Neural crest cell (in vitro differentiated cells): ENCODE measurements at places on chromosomes 5 and 9. TPM values are rescaled to one million over a fixed set of nuclear protein-coding genes. Genes with fewer than 3 reads are reported as not detected.

PLK2 gene
- total RNA-seq = 15.0 and 25.0 TPM in 2 replicates

ADAMTS6 gene
- 7.1 and 8.2 TPM in 2 replicates for total RNA-seq

SPATA6L gene
- total RNA-seq = 0.44 and 1.3 TPM in 2 replicates

CDH6 gene
- total RNA-seq = 233 and 247 TPM in 2 replicates

KIF4B gene
- not detected in 2 replicates for total RNA-seq

GRCh38 chr5:140340605-140341121 lies 5.7 kb downstream of the HBEGF start:
- no peak for DNase-seq

- DNase-seq = no peak
Measured at GRCh38 chr9:94210616-94211603, 48.2 kb upstream of the ZNF169 start.

DNA sequence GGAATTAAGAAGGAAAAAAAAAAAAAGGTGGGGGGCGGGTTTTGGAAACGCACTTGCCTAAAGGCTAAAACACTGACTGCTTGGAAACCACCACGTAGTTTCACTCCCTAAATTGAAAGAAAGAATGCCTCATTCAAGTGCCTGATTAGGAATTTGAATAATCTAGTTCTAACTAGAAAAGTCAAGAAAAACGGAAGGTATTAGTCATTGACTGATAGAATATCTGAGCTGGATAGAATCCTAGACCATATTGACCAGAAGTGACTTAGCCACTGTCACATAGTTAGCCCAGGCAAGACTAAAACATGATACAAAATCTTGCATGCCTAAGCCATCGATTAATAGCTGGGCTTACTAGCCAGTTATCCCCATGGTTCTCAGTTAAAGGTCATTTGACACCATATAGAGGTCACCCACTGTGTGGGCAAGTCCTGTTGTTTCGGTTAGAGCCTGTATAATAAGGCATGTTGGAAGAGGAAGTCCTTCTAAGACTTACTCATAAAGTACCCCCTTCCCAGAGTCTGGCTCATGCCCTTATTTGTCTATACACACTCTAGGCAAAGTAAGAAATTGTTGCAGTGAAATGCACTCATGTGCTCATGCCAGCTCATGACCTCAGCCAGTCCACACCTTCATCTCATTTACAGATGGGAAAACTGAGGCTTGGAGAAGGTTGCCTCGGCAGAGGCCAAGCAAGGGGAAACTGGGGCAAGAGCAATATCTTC lies 40.2 kb downstream of the SH3RF2 start:
- no peak for DNase-seq

- no peak for DNase-seq
Measured at GRCh38 chr5:32942225-32942989, 231.3 kb downstream of the NPR3 start.

DNA sequence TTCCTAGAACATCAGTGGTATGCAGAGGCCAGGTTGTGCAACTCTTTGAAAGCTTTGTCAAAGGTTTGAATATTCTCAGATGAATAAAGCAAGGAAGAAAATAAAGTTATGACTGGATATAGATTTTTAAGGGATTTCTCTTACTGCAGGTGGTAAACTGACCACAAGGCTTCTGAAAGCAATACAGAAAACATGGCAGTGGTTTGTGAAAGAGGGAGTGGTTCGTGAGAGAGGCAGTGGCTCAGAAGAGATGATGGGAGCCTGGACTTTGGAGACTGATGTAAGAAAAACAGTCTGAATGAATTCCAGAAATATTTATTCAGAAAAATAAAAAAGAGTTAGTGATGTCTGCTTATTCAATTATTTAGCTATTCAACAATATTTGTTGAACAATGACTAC lies 380.4 kb upstream of the CTNND2 start:
- no peak for DNase-seq

DNA sequence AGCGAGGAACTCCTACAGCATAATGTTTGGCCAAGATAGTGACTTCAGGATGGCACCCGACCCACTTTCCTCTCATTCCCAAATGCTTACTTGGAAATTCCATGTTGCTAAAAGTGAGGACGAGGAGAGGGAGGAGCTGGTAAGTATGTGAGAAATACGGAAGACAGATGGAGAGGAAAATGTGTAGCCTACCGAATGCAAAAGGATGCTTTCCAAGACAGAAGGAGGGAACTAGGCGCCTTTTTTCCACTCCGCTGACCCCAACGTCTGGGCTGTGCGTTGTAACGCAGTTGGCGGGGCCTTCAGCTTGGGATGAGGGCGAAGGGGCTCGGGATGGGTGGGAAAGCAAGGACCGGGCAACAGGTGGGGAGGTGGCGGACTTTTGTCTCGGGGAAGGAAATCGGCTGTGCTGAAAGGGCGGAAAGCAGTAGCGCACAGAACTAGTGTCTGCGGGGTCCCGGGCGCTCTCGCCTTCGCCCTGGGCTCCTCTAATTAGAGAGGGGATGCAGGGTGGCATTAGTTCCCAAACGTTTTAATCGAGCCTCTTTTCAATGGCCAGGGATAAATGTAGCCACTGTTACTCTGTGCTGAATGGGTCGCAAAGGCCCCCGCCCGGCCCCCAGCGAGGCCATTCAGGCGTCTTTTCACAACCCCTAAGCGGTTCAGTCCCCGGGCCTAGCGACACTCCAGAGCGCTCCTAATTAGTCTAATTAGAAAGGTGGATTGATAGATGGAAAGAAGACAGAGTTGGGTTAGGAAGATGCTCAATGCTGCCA lies 12.6 kb downstream of the FOXD1 start:
- DNase-seq = no peak

DNA sequence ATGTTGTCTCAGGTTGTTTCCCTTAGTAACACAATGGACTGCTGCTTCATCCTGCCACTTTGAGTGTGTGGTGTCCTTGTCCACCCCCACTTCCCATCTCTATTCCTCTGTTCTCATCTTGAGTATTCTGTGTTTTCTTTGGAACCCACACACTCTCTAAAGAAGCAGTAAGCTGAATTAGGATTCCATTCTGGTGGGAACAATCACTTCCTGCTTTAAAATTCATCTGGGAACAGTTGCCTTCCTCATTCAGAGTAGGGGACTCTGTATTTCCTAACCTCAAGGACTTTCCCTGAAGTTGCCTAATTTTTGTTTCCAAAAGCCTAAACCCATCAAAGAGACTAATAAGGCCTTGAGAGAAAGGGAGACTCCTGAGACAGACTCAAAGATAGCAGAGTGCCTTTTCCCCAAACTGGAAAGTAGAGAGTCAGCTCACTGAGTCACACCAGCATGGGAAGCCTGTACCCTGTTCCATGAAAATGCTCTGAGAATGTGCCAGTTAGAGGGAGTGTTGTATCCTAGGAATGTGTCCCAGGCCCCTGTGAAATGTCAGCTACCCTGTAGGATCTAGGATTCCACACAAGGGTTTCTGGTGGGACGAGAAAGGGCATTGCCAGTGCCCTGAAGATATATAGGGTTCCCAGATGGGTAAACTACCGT lies 63.6 kb downstream of the CCDC192 start:
- no peak for DNase-seq

GRCh38 chr5:131794586-131794985 lies 2.2 kb downstream of the FNIP1 start:
- no peak for DNase-seq
